ENCODE measurements at places on chromosomes 7 and 10.

DNA sequence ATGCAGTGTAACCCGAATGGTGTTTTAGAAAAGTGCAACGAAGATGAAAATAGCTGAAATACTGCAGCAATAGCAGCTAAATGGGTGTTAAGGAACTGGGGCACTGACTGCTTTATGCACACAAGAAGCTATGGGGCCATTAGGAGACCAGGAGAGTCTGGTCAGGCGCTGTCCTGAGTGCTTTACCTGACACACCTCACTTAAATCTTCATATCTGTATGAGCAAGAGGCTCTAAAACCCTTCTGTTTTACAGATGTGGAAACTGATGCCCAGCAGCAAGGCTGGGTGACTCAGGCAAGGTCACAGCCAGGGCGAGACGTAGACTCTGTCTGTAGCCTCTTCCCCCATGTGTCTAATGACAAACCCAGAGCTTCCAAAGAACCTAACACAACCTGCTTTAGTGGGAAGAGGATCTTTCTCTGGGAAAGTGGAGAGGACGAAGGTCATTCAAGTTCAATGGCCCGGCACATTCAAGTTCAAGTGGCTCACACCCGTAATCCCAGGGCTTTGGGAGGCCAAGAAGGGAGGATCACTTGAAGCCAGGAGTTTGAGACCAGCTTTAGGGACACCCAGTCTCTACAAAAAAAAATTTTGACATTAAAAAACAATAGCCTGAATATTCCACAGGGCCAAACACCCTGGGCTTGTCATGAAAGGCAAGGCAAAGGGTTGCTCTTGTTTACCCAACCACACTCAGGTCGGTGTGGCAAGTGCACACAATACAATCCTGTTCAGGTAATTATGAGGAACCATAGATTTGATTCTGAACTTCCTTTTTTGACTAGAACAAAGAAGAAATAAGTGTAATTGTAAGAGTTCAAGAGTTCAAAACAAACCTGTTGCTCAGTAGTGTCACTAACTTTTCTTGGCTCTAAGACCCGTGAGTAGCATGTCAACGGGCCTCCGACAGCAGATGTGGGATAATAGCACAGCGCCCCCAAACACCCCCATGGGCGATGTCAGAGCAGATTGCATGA lies 53.7 kb upstream of the KLF6 start:
- DNase-seq = no peak

GRCh38 chr10:6737758-6738111 lies 157.7 kb upstream of the PRKCQ start:
- no peak for DNase-seq

DNA sequence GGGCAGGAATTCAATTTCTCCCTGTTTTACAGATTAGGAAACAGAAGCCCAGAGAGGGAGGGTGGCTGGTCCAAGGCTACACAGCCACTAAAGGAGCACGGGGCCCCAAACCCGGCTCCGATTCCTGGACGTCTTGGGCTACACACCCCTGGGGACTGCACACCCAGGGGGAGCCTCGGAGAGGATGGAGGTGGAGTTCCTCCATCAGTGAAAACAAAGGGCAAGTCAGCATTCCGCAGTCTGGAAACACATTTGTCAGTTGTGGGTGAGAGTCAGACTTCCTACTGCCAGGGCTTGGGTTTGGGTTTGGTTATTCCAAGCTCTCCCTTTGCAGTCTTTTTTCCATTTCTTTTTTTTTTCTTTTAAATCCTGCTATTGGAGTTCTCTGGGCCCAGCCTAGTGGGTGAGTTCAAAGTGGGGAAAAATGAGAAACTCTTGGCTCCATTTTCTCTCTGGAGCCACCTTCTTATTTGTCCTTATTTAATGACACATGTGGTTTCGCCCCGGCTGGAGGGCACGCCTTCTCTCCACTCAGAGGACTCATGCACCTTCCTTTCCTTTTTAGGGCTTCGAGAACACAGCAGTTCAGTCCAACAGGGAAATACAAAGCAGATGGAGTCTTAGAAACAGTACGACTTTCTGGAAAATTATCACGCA lies 59.9 kb upstream of the AQP1 start:
- DNase-seq = no peak

GRCh38 chr7:43112459-43112940 lies at the start of gene HECW1:
HECW1 (plus strand) TSS chr7:43112647; CDS start chr7:43243906, 131,259 bp downstream.
- DNase-seq = no peak

- no peak for DNase-seq
These were observed 69.0 kb downstream of the CDH23 start for GRCh38 chr10:71465551-71466252.

DNA sequence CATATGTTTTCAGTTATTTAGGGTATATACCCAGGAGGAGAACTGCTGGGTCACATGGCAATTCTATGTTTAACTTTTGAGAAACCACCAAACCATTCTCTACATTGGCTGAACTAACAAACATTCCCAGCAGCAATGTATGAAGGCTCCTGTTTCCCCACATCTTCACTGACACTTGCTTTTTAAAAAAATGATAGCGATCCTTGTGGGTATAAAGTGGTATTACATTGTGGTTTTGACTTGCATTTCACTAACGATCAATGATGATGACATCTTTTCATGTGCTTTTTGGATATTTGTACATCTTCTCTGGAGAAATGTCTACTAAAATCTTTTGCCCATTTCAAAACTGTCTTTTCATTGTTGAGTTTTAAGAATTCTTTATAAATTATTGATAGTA lies 51.2 kb upstream of the ANAPC16 start:
- no peak for DNase-seq

DNA sequence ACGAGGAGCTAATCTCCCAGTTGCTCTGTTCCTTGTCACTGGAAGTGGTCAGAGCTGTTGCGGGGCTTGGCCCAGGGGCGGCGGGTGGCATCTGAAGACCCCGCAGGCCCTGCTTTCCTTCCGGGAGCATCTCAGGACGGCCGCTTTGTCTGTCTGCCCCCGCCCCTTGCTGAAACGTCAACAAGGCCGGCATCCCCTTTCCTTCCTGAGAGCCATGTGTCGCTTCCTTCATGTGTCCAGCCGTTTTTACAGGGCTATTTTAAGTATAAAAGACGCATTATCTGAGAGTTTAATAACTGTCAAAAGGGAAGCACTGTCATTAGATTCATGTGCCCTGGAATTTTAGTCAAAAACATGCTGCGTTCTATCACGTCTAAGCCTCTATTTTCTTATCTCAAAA lies 110.4 kb downstream of the CUX1 start:
- DNase-seq = no peak

DNA sequence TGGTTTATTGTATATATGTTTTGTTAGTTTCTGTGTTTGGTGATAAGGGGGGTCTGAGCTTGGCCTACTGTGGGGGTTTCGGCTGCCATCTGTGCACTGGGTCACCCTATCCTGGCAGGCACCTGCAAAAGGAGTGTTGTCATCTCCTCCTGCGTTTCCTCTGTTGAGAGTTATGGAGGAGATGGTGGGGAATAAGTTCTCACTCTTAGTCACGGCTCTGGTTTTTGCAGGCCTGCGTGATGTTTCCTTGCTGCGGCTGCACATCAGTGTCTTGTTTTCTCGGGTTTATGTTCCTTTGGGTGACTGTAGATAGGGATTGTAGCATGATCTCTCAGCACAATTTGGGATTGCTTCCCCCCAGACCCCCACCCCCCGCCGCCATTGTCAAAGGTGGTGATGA lies 36.8 kb downstream of the CCM2 start:
- no peak for DNase-seq

DNA sequence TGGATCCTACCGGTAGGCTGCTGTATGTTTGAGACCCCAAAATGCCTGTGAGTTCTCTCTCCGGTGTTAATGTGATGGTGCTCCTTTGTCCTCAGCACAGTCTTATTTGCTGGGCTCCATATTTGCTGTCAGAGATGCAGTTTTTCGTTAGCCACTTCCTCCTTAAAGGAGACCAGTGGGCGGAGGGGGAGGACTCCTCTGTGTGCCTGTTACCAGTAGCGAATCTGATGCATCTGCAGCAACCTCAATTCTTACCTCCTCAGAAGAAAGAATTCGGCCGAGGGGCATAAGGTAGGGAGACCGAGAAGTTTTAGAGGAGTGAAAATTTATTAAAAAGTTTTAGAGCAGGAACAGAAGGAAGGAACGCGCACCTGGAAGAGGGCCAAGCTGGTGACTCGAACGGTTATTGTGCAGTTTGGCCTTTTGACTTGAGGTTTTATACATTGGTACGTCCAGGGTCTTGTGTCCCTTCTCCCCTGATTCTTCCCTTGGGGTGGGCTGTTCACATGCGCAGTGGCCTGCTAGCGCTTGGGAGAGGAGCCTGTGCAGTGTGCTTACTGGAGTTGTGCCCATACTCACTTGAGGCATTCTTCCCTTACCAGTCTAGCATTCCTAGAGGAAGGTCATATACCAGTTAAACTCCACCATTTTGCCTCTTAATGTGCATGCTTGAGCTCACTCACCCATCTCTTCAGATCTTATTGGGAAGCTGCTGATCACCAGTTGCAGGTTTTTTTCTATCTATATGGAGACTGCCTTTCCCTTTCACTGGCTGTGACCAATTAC lies 49.5 kb downstream of the GNAI1 start:
- no peak for DNase-seq

GRCh38 chr7:96218664-96219243 lies 103.1 kb downstream of the SLC25A13 start:
- no peak for DNase-seq

DNA sequence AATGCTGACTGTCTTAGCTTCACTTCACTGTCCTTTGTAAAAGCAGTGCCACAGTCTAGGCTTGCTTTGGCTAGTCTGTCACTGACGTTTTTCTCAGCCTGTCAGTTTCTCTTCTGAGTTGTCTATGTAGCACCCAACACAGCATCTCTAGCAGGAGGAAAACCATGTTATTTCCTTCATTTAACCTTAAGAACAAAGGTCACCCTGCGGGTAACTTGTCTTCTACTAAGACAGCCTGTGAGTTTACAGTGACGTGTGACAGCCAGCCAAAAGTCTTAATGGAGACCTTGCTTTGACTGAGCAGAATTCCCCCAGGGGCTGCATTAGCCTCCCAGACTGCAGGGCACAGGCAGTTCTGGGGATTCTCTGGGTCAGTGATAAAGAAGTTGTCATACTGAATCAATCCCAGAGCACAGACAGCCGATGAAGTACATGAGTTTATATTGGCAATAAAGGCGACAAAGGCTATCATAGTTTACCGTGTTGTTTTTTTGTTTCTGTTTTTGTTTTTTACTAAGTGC lies 296.0 kb upstream of the KIAA1217 start:
- no peak for DNase-seq

DNA sequence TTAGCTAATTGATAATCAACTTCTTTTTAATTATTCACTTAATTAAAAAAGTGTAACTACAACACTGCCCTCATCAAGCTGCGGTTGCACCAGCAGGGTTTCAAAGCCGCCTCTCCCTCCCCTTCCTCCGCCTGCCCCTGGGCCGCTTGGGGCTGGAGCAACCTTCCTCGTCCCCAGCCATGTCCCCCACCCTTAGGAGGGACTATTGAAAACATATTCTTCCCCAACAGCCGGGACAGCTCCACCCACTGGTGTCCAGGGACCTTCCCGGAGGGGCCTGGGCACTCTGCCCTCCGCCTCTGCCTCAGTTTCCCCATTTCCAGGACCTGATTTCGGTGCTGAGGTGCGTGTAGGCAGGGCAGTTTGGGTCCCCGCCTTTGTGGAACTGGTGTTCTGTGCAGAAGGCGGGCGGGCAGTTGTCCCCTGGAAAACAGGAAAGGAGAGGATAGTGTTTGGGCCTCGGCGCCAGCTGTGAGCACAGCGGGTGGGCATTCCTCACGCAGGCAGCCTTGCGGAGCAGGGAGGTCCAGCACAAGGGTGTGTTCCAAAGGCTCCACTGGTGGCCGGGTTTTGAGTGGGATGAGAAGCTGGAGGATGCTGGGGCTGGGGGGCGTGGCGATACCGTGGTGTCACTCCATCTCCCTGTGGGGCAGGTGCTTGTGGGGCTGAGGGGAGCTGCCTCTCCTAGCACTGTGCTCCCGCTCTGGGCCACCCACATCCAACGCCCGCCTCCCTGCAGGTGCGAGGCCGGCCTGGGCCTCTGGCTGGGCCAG lies 15.7 kb downstream of the UNCX start:
- no peak for DNase-seq

DNA sequence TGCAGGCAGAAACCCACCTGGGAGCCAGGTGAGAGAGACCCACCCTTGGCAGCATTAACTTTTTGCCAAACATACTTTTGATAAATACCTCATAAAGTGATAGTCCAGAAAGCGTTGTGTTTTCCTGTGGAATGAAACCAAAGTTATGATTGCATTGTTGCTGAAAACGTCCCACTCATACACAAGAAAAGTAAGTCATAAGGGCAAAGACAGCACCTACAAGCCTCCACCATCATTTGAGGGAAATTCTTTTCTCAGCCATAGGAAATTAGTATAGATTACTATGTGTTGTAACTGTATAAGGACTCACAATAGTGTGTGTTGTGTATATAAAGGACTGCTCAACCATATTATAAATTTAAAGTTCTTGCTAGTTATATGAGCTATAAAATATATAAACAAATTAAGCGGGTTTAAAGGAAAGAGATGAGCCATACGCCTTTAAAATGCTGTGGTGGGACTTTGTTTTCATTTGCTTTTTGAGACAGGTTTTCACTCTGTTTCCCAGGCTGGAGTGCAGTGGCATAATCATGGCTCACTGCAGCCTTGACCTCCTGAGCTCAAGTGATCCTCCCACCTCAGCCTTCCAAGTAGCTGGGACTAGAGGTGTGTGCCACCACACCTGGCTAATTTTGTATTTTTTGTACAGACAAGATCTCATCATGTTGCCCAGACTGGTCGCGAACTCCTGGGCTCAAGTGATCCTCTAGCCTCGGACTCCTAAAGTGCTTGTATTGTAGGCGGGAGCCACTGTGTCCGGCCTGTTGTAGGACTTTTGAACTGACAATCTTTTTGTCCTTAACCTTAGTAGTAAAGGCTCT lies 160.8 kb downstream of the PKD1L1 start:
- no peak for DNase-seq

DNA sequence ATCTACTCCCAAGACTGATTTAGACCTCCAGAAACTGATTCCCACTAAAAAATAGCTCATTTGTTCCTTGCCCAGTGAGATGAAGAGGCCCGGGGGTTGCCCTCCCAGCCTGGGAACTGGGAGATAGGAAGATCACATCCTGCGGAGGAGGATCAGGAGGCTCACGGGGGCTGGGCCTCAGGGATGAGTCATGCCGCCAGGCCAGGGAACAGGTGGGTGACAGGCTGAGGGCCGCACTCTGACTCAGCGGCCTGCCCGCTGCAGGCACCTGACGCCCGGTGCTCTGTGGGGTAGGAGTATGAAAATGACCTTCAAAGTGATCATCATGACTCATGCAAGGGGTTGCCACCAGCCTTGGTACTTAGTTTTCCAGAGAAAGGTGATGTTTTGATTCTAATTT lies 104.5 kb upstream of the ZPBP start:
- DNase-seq = peak; percentile 60

DNA sequence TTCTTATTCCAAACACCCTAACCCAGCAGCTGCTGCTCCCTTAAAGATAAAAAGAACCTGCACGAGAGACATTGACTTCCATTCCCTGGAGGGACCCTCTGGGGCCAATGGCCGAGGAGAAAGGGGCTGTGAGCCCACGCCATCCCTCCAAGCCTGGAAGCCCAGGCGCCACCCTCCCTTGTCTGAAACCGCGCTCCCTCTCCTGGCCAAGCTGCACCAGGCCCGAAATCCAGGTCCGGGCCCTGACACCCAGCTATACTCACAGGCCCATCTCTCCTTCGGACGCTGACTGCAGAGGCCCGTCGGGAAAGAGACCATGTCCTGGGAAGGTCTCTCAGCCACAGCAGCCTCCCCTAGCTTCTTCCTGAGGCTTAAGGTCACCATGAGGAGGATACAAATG lies 196.5 kb downstream of the PTPRN2 start:
- no peak for DNase-seq

GRCh38 chr10:28382525-28383269 lies 79.8 kb upstream of the MPP7 start:
- DNase-seq = no peak

- DNase-seq = no peak
These were observed 195.6 kb upstream of the RHOBTB1 start for GRCh38 chr10:61139592-61139953.

- DNase-seq = no peak
These were observed 78.0 kb downstream of the FAM13C start for GRCh38 chr10:59284118-59284975.
